Hematopoietic multipotent progenitor cell treated with erythropoietin and hydrocortisone succinate and interleukin-3 and kit ligand, for 6 days (in vitro differentiated cells): ENCODE measurements at places on chromosomes 7 and 10.

- DNase-seq, result no peak
These were observed 361.3 kb upstream of the MKI67 start for GRCh38 chr10:128487517-128487916.

DNA sequence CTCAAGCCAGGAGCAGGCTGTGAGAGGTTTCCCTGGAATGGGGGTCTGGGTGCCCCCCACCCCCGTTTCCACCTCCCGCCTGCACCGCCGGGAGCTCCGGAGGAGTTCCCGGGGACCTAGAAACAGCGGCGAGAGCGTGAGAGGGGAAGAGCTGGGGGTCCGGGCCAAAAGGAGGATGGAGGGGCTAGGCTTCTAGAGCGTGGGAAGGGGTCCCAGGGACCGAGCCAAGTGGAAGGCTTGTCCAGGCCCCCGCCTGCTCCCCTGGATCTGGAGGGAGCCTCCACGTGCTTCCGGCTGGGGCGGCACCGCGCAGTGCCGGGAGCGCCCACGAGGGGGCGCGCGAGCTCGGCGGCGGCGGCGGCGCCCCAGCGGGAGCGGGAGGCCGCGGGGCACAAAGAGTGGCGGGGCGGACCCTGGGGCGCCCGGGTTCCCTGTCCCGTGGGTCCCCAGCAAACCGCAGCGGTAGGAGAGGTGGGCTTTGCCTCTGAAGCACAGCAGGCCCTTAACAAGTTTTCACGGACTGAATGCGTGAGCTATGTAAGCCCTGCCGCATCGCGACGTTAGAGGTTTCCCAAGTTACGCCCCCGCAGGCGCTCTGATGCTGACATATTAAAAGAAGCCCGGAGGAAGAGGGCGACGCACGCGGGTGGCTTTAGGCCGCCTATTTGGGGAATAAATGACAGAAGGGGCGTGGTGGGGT is 104.4 kb upstream of the LRRC4 start:
- DNase-seq, result peak; percentile 63

- DNase-seq, result no peak
These were observed 21.7 kb downstream of the IMPDH1 start for GRCh38 chr7:128388145-128388485.

- DNase-seq, result peak; percentile 18
These were observed 29.1 kb downstream of the TRUB1 start for GRCh38 chr10:114967071-114967470.

GRCh38 chr7:91632234-91632940 is 248.1 kb downstream of the MTERF1 start:
- DNase-seq, result peak; percentile 7

DNA sequence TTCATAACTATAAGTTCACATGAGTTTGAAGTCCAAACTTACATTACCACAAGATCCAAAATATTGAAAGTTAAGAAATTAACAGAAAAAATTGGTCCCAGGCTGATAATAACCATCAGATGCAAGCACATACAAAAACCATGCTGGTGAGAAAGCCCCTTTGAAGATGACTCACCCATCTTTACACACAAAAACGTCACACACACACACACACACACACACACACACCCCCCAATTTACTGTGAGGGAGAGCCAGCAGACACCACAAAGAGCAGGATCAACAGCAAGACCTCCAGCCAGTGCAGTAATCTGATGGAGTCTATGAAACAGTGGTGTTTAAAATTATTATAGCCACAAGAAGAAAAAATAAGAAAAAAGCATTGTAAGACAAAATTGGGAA is 50.1 kb upstream of the DRGX start:
- no peak for DNase-seq

DNA sequence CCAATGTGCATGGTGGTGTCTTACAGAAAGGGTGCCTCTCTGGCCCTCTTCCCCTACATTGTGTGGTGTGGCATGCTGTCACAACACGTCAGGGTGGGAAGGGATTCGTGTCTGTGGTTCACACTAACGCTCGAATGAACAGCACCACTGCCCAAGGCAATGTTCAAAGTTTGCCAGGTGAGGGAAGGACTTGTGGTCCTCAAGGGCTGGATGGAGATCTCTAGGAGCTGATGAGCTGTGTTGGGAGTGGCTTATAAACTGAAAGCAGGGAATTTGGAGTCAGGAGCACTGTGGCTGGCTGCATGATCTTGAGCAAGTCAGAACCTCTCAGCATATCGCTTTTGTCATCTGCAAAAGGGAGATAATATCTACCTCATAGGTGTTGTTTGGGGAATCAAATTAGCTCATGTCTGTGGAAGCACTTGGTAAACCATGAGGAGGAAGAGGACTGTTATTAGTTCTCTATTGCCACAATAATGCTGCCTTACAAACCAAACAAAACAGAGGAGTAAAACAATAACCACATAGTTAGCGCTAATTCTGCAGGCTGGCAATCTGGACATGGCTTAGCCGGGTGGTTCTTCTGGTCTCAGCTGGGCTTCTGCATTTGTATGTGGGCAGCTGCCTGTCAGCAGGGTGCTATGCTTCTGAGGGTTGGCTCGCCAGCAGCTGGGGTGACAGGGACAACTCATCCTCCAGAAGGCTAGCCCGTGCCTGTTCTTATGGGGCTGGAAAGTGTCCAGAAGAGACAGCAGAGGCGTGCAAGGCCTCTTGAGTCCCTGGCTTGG is 22.9 kb upstream of the C10orf105 start:
- no peak for DNase-seq

DNA sequence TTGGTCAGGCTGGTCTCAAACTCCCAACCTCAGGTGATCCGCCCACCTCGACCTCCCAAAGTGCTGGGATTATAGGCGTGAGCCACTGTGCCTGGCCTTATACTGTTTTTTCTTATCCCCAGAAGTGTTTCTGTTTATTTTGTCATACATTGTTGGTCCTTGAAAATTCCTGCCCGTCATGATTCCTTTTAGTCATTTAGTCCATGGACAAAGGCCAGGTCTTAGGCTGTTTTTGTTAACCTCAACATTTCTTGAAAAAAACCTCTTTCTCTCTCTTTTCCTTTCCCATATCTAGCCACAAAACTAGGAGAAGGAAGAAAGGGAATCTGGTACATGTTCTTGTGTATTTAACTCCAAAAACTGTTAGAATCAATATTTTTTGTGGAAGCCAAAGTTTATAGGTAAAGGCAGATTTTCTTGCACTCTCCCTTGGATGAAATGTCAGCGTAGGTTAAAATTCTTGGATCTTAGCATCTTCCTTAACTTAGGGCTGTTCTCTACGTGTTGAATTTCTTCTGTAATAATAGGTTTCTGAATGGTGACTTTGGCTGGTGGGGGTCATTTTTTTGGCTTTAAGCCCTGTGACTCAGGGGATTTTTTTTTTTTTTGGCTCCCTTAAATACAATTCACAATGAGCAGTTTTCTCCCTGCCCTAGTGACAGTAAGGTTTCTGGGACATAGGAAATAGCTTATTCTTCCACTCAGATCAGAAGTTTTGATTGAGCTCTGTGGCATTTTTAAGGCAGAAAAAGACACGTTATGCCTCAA is 500.8 kb downstream of the AUTS2 start:
- no peak for DNase-seq

GRCh38 chr10:119078422-119079179 is 2.0 kb downstream of the EIF3A start:
- peak; percentile 51 for DNase-seq

DNA sequence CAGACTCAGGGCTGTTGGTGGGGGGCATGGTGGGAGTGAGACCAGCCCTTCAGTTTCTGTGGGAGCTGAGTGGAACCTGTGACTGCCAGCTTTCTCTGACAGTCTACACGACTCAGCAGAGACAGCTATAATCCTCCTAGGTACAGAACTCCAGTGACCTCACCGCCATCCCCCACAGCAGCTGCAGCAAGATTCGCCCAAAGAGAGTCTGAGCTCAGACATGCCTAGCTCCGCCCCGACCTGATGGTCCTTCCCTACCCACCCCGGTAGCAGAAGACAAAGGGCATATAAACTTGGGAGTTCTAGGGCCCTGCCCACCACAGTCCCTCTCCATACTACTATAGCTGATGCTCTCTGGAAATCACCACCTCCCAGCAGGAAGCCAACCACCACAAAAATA is 500.1 kb downstream of the ETV1 start:
- DNase-seq, result no peak

DNA sequence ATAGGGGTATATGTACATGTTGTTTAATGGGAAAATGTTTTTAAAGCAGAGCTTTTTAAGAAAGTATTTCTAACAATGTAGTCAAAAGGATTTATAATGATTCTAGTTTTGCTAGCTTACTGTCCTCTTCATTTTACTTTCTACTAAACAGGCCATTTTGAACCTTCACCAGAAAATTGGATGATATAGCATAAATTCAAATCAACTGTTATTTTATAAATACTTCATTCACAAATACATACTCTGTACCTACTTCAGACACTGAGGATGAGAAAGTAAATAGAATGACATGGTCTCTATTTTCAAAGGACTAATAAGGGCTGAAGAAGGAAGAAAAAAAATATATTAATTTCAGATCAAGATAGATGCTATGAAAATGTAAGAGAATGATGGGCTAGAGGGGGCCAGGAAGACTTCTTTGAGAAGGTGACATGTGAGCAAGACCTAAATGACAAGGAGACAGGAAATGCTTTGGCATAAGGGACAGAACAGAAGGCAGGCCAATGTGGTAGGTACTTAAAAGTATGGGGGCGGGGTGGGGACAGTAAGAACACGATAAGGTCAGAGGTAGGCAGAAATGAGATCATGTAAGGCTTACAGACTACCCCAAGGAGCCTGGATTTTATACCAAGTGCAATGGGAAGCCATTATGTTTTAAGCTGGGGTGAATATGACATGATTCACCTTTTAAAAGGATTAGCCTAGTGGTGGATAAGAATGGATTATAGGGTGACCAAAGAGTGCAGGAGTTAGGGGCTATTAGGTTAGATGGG is 5.2 kb downstream of the NAMPT start:
- peak; percentile 28 for DNase-seq

DNA sequence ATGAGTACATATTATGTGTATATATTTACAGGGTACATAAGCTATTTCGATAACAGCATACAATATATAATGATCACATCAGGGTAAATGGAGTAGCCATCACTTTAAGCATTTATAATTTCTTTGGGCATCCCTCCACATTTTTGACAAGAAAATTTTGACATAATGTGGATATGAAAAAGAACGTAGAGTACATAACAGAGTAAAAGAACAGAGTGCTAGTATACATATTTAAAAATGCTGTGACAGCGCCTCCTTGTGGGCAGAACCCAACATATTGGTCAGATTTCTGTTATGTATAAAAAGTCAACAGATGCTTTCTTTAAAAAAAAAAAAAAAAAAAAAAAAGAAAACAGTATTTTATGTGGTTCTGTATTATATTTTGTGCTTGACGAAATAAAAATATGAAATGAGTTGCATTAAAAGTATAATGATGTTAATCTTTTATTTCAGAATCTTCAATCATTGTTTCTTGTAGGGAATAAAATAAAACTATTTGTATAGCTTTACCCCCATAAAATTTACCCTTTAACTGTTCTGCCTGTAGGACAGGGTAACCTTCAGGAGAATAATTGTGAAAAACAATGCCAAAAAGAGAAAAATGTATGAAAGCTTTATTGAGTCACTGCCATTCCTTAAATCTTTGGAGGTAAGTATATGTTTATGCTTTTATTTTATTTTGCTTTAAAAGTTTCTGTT is 18.3 kb upstream of the HBP1 start:
- peak; percentile 92 for DNase-seq

GRCh38 chr7:55261386-55261770 is 103.8 kb upstream of the LANCL2 start:
- no peak for DNase-seq

DNA sequence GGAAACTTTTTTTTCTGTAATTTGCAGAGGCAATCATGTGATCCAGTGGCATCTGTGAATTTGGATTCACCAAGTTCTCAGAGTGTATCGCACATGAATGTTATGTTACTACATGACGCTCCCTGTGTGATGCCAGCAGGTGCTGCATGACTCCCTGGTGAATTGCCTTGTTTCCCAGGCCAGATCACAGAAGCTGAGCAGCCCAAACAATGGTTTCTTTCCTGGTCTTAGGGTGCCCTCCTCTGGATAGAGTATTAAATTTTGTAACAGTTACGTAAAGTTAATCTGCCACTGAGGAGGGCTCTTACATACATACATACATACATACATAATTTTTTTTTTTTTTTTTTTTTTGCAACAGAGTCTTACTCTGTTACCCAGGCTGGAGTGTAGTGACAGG is 3.6 kb downstream of the ZSCAN21 start:
- peak; percentile 85 for DNase-seq

DNA sequence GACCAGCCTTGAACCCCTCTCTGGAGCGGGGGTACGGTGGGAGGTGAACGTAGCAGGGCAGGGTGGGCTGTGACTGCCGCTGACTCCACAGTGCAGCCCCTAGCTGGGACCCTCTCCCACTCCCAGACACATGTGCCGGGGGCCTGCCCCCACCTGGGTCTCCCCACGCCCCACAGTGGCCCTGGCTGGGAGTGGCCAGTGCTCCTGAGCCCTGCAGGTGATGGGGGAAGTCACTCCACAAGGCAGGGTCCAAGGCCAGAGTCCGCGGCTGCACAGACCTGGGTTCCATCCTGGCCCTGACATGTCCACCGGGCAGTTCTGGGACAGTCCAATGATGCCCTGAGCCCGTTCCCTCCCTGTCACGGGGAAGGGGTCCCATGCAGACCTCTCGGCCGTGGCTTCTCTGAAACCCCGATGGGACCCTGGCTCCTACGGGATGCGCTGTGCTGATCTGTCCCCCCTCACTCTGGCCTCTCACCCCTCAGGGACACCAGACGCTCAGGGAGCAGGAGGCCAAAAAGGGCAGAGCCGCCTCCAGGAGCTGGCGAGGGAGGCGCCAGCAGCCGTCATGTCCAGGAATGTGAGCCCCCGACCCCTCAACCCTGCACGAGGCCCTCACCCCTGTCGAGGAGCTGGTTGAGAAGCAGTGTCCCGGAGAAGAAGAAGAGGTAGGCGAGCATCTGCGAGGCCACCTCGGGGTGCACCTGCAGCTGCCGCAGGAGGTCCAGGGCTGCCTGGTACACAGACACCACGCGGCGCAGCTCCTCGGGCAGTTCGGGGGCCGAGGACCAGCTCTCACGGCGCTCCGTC is 40.4 kb downstream of the AP5Z1 start:
- no peak for DNase-seq

- no peak for DNase-seq
These were observed 67.1 kb upstream of the AGBL3 start for GRCh38 chr7:134919240-134919641.

DNA sequence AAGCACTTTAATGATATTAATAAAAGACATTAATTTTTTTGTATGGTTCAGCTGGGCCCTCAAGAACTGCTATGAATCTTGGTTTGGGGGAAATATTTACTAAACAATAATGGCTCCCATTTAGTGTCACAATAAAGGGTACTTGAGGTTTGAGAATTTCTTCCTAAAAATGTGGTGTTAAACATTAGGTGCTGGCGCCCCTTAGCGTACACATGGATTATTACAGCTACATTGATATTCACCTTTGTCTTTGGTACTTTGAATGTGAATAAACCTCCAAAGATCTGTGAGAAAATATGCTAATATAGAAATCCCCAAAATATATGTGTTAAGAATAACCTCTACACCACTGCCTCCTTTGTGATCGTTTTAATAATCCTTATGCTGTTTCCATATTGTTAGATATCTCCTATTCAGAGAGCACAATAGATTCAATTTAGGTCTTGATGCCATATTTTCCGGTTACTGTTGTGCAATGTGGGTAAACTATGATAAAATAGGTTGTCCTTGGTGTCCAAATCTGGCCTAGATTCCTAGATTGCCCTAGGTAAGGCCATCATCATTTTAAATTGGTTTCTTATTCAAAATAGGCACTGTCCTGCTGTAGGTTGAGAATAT is 161.8 kb upstream of the CACNA2D1 start:
- DNase-seq, result peak; percentile 68

- no peak for DNase-seq
These were observed 78.1 kb downstream of the HDAC9 start for GRCh38 chr7:18573410-18574234.
